Naive B cell (primary cell): ENCODE measurements at places on chromosomes 11 and 22.

DNA sequence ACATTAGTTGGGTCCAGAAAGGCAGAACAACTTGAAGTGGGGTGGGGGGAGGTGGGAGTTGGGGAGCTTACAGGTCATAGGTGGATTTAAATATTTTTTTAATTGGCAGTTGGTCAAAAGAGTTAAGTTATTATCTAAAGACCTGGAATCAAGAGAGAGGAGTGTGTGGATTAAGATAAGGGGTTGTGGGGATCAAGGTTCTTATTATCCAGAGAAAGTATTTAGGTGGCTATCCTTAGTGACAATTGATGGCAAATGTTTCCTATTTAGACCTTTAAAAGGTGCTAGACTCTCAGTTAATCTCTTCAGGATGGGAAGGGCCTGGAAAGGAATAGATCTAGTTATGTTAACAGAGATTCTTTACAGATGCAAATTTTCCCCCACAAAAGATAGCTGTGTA, 120.7 kb upstream of the OR9Q1 start:
- no peak for DNase-seq

GRCh38 chr11:132439711-132440255, 1069.4 kb downstream of the NTM start:
- DNase-seq, result no peak

- DNase-seq, result no peak
Measured at GRCh38 chr11:27875831-27876775, 175.8 kb upstream of the BDNF start.

DNA sequence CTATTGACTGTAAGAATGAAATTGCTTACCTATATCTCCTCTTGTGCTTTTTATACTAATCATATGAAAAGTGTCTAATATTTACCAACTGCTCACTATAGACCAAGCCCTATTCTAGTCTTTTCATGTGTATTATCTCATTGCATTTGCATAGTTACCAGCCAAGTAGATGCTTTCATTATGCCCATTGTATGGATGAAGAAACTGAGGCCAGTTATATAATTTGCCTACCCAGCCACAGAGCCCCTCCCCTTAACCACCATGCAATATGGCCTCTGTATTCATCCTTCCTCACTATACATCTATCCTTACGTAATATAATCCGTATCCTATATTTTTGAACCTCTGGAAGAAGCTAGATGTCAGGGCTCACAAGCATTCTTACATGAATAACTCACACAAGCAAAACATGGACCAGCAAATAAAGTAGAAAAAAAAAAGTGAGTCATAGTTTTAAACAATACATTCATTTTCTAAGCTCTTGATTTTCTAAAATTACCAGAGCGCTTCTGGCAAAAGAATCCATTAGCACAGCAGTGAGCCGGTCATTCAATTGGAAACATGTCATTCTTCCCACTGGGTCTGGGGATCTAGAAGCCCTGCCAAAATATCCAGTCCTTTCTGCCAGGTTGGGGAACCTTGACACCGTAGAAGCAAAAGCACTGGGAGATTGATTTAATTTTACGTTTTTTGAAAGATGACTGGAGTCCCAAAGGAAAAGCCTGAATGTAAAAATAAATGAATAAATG, 80.0 kb downstream of the C11orf91 start:
- DNase-seq, result no peak

DNA sequence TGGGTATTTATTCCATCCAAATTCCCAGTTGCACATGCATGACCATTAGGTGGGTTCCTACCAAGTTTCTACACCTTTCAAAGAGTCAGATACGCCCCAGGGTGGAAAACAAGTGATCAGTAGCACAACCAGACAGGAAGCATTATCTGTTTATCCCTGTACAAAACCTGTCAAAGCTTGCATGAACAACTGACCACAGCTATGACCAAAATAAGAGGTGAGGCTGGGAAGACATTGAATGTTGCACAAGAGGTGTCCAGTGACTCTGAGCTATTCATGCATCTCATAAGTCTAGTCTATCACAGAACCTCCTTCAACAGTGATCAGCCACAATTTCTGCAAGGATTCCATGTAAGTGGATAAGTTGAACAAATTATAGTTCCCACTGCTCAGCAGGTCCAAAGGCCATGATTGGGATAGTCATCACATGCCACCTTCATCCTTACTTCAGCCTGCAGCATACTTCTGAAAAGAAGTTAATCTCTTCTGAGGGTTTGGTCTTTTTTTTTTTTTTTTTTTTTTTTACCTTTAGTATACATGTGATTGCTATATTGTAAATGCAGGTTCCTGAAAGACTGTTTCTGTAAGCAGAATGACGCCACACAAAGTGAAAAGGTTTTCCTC, 28.0 kb upstream of the TMEM45B start:
- DNase-seq, result no peak

DNA sequence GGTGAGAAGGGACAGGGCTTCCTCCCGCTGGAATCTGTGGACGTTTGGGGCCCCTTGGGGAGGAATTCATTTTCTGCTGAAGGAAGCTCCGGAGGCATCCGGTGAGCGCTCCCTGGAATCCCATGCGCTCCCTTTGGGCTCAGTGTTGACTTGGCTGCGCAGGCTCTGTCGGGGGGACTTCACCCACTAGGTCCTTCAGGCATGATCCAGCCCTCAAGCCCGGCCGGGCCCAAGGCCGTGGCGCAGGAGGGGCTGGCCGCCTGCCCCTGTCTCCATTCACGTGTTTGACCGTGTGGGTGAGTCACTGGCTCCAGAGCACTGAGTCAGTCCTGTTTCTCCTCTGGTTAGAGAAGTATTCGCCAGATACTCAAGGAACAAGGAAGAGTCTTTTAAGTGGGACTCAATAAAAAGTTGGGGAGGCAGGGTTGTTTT, 1.4 kb downstream of the CTTN start:
- DNase-seq, result no peak
